NCI-H2171 (cell line): ENCODE measurements at places on chromosomes 2 and 18.

DNA sequence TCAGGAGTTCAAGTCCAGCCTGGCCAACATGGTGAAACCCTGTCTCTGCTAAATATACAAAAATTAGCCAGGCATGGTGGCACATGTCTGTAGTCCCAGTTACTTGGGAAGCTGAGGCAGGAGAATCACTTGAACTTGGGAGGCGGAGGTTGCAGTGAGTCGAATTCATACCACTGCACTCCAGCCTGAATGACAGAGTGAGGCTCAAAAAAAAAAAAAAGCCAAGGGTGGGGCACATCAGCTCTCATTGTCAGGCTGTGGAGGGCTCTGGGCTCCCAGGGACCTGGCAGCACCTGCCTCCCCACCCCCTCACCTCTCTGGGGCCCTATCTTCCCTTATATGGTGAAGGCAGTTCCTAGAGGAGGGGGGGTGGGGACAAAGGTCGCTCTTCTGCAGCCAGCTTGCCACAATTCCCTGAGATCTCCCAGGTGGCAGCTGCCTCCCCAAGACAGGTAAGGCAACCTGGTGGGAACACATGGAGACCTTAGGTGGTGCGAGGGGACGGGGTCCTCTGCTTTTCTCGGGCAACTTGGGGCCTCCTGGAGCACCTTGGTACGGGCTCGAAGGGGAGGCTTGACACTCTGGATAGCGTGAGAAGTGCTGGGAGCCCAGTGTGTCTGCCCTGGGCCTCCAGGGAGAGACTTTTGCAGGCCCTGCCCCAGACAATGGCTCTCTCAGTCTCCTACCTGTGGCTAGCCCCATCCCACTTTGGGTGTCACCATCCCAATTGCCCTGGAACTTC, at the start of gene VIL1:
TSS of gene VIL1 (plus strand) at position 407 of the 742 bp plus-strand sequence. CDS start 4,656 bp downstream, outside the sequence.
- DNase-seq, result peak; percentile 48

DNA sequence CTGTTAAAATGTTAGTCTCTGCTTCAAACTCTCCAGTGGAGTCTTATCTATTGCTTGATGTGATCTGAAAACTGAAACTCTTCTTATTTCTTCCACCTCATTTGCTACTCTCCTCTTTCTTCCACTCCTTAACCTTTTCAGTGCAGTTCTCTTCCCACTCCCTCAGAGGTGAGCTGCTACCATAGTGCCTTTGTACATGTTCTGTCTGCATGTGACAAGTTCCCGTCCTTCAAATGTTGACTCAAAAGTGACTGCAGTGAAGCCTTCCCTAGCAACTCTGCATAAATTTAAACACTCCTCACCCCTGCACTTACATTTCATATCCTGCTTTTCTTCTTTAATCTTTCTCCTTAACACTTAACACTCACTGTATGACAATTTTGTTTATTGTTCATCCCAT, 12.1 kb downstream of the SGO2 start:
- DNase-seq, result no peak

- DNase-seq, result no peak
These were observed 788 bp downstream of the ARMC9 start for GRCh38 chr2:231199219-231199618.

- no peak for DNase-seq
These were observed 303.7 kb upstream of the HS6ST1 start for GRCh38 chr2:128622371-128622770.

DNA sequence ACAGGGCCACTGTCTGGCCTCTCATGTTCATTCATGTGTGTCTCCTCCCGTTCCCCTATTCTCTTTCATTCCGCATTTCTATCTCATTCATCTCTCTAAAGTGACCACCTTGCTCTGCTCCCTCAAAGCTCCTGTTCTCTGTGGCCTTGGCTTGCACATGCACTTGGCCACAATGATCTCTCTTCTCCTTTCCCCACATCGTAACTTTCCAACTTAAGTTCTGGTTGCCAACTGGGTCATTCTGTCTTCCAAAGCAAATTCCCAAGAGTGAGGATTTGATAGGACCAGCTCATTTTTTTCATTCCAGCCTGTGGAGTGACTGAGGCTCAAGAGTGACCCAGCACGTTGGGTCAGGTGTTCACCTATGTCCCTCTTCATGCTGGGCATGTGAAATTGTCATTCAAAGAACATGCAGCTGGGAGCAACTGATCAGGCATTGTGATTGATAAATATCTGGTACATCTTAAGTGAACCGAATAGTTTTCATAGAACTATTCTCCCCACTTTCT, 14.3 kb upstream of the ITGA6 start:
- DNase-seq, result no peak

GRCh38 chr2:45575881-45576280, 35.2 kb downstream of the SRBD1 start:
- DNase-seq, result no peak

DNA sequence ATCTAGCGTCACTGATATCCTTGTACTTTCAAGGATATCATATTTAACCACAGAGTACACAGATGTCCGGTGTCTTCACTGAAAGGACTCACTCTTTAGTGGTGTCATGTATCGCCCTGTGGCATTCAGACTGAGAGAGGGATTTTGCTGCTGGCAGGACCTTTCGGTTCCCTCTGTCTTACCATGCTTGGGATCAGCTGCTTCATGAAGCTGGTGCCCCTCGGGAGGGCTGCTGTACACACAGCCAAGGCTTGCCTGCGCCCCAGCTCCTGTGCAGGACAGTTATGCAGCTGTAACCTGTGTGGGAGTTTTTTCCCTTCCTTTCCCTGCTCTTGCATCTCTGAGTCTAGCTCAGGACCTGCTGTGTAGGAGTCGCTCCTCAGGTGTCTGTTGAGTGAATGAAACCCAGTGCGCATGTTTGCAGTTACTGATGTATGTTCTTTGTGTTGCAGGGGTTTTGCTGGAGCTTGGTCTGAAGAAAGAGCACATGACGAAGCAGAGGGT, 64.4 kb downstream of the GREB1 start:
- no peak for DNase-seq

DNA sequence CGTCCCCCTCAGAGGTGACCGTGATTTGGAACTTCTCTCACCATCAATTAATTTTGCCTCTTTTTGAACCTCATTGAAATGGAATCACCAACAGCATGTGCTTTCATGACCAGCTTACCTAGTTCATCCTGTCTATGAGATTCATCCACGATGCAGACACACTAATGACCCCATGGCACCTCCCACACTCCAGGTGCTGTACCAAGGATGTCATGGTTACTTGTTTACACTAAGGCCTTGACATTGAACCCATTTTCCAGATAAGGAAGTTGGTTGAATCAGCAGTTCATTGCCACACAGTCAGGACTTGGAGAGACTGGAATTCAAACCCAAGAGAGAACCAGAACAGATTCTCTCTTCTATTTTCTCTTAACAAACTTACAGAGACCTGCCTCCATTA, 139.0 kb downstream of the ZFP36L2 start:
- no peak for DNase-seq

GRCh38 chr2:43265001-43265400, 38.6 kb upstream of the ZFP36L2 start:
- DNase-seq, result no peak

GRCh38 chr2:171430516-171431410, 3.0 kb downstream of the METTL8 start:
- no peak for DNase-seq

DNA sequence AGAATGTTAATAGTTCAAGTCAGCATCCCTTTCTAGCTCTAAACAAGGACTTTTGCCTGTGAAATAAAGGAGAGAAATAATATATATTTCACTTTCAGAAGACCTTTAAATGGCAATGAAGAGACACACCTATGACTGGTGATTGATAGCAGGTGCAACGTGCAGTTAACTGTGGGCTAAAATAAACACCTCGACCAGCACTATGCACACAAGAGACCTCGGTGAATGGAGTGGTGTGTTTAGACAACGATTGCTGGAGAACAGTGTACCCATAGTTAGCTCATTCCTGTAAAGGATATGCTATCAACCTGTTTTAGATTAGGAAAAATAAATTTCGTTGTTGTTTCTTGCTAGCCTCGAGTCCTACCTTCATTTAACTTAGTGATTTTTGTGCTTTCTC, 143.4 kb downstream of the NR4A2 start:
- no peak for DNase-seq

- no peak for DNase-seq
These were observed 57.9 kb upstream of the RMDN2 start for GRCh38 chr2:37867166-37867565.

DNA sequence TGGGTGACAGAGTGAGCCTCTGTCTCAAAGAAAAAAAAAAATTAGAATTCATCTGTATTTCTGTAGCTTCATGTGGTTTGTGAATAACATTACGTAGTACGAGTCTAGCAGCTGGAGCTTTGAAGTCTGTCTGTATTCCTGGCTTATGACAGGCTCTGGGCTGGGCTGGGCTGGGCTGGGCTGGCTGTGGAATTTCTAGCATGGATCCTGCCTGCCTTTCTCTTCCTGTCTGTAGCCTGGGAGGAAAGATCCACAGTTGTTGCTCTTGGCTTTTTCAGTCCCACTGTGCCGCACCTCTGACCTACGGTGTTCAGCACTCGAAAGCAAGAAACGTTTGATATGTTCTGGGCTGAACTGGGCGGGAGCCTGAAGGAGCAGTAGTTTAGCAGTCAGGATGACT, 55.4 kb downstream of the BOLA3 start:
- no peak for DNase-seq

GRCh38 chr2:95346231-95346737, 49.1 kb downstream of the KCNIP3 start:
- DNase-seq, result peak; percentile 18

GRCh38 chr18:75827751-75828287, 400.3 kb upstream of the SMIM21 start:
- DNase-seq, result no peak

DNA sequence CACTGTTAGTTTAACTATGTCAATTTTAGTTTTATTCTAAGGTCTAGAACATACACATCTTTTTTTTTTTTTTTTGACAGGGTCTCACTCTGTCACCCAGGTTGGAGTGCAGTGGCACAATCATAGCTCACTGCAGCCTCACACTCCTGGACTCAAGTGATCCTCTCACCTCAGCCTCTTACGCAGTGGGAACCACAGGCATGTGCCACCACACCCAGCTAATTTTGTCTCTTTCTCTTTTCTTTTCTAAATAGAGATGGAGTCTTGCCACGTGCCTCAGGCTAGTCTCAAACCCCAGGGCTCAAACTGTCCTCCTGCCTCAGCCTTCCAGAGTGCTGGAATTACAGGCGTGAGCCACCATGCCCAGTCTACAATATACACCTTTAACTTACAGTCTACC, 69.5 kb upstream of the CHRNA1 start:
- no peak for DNase-seq

DNA sequence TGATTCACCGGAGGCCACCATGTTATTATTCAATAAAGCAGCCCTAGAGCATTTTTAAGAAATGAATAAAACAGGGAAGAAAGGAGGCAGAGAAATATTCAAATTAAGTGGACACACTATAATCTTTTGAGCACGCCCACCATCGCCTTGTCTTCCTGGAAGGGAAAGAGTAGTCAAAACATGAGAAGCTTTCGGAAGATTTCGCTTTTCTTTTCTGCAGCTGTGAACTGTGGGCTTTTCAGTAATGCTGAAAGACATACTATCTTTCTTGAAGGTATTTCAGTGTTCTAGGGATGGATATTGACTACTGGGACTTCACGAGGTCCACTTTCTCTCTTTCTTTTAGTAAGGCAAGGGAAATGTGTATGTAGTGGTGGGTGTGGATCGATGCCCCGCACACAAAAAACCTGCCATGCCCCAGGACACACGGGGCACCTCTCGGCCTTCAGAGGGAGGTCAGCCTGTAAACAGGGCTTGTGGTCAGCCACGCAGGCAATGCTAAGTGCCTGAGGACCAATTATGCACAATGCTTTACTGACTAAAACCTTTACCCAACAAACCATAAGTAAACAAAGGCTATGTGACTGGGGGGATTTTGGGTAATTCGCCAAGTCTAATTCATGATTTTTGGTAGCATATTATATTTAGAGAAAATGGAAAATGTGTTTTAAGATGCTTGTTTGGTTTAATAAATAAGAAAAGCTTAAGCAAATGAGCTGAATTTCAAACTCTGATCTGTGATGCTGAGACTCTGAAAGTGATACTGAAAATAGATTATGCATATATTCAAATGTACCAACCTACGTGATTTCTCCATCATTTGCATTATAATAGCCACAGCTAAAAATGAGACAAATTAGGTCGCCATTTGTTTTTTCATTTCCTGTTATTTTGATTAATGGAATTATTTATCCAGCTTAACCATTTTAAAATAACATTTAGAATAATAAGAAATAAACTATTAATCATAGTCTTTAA, 130.5 kb downstream of the ZNF516 start:
- no peak for DNase-seq
